Activated effector memory CD4-positive, alpha-beta T cell treated with Interleukin-2 at 50 U/mL for 16 hours (primary cell): ENCODE measurements at places on chromosomes 3 and 15.

- no peak for DNase-seq
These were observed 607.5 kb upstream of the NAALADL2 start for GRCh38 chr3:174251681-174252080.

GRCh38 chr3:122105626-122106025 lies 50.5 kb downstream of the CD86 start:
- DNase-seq: no peak

- no peak for DNase-seq
These were observed 115.1 kb upstream of the FLNB start for GRCh38 chr3:57893156-57893555.

DNA sequence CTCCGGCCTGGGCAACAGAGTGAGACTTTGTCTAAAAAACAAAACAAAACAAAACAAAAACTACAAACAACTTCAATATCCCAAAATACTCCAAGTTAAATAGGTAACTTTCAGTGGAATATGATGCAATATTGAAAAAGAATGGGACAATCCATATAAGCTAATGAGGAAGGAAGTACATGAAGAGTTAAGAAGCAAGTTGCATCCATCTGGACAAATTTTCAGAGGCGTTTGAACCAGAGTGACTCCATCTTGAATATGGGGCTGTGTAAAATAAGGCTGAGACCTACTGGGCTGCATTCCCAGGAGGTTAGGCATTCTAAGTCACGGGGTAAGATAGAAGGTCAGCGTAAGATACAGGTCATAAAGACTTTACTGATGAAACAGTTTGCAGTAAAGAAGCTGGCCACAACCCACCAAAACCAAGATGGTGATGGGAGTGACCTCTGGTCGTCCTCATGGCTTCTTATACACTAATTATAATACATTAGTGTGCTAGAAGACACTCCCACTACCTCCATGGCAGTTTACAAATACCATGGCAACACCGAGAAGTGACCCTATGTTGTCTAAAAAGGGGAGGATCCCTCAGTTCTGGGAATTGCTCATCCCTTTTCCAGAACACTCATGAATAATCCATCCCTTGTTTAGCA lies 58.1 kb upstream of the LCTL start:
- no peak for DNase-seq

DNA sequence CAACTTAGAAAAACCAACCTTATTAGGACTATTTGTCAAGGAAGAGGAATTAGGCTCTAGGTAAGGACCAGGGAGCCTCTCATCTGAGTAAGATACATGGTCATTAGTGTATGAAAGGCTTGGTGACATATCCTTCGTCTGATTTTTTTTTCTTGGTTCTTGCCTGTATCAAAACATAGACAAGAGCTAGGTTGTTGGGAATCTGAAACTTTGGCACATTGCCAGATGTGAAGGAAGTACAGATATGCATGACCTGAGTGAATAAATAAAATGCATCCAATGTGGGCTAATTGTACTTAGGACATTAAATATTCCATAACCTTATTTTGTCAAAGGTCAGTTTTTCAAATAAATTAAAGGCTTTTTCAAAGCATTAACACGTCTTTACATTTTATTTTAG lies 151.8 kb downstream of the SYNPR start:
- no peak for DNase-seq

DNA sequence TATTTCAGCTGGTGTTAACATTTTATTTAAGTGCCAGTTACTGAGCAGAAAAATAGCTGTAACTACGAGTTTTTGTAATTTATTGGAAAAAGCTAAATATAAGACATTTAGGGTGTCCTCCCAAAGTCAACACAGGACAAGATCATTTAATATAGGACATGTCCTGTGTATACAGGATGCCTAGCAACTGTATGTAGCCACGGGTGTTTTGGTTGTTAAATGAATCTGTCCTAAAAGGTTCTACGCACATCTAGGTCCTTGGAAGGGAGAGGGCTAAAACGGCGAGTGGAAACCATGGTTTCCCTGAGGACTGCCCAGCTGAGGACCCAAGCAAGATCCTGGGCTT lies 565 bp upstream of the ZNF621 start:
- DNase-seq: no peak

- DNase-seq: no peak
These were observed 72.0 kb downstream of the MYO1E start for GRCh38 chr15:59300618-59301139.

GRCh38 chr3:141280690-141281089 lies 49.1 kb downstream of the PXYLP1 start:
- no peak for DNase-seq

DNA sequence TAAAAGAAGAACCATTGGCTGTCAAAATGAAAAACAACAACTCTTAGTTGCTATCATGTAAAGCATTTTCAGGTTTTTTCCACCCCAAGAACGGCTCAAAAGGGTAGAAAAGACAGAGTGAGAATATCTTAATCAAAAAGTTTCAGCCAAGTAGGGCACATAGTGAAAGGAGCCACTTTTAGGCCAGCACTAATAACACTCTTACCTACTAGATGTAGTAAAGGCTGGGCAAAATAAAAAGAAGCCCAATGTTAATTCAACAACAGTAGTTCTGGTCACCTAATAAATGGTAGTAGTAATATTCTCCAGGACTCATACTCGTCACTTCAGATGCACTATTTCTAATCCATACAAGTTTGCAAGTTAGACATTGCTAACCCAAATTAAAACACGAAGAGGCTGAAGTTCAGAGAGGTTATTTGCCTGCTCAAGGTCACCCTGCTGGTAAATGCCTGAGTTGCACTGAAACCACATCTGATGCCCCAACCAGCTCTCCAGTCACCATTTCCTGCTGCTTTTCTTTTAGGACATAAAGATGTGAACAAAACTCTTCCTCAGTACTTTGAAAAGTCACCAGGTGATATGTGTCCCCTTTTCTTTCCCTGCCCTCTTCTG lies 7.5 kb downstream of the GOLIM4 start:
- DNase-seq: no peak

DNA sequence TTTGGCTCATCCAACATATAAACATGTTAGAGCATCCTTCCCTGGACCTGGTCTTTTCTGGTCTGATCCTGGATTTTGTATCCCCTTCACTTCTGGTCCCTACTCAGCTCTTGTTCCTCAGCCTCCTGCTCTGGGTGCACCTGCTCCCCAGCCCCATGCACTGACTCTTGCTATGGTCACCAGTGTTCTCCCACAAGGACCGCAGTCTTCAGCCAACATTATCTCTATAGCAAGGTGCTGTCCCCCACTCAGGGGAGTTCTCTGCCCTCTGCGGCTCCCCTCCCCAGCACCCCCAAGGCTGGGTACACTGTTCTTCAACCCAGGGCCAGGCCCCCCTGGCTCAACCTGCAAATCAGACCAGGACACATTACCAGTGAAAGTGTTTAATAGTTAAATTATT lies 80.2 kb downstream of the SEC22A start:
- DNase-seq: no peak

- DNase-seq: no peak
These were observed 98.9 kb upstream of the SPRED1 start for GRCh38 chr15:38153781-38154180.

DNA sequence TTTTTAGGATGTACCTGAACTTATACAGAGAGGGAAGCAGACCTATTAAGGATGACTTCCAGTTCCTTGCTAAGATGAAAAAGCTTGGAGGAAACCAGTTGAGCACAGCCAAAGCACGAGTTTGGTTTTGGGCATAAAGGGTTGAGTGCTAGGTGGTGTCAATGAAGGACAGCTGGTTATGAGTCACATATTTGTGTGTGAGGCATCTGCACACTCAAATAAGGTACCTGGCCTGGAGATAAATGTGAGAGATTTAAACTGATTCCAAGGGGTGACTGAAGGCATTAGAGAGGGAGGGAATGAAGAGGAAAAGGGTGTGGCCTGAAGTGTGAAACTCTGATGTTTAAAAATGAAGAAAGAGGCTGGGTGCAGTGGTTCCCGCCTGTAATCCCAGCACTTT lies 486.7 kb downstream of the DIPK2A start:
- no peak for DNase-seq
